ENCODE measurements at places on chromosomes 7 and 10.

- no peak for DNase-seq
These were observed 17.8 kb downstream of the SCD start for GRCh38 chr10:100364735-100365391.

DNA sequence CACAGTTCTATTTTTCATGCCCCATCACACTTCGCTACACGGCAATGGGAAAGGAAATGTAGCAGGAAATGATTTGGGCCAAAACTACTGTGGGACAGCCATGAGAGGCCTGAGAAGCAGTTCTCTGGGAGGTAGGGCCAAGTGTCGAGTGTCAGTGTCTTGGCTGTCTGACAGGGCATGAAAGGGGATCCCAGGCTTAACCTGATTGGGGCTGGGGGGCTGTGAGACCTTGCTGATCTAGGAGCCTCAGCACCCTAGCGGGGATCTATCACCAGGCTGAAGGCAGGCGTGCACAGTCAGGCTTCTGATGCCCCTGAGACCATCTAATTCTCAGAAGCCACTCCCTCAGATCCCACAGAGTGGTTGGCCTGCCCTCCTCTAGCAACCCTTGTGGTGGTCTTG is 58.2 kb upstream of the SLC25A13 start:
- no peak for DNase-seq

DNA sequence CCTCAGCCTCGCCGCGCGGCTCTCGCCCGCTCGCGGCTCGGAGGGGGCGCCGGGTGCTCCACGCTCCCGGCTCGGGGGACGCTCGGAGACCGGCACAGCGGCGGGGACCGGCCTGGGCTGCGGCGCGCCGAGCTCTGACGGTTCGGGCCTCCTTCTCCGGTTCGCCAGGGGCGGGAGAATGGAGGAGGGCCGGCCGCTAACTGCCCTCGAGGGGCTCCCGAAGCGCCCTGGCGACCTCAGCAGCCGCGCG is 232 bp upstream of the GRID1 start:
- DNase-seq, result no peak

GRCh38 chr7:128022631-128023532 is 8.4 kb downstream of the LRRC4 start:
- peak; percentile 44 for DNase-seq

DNA sequence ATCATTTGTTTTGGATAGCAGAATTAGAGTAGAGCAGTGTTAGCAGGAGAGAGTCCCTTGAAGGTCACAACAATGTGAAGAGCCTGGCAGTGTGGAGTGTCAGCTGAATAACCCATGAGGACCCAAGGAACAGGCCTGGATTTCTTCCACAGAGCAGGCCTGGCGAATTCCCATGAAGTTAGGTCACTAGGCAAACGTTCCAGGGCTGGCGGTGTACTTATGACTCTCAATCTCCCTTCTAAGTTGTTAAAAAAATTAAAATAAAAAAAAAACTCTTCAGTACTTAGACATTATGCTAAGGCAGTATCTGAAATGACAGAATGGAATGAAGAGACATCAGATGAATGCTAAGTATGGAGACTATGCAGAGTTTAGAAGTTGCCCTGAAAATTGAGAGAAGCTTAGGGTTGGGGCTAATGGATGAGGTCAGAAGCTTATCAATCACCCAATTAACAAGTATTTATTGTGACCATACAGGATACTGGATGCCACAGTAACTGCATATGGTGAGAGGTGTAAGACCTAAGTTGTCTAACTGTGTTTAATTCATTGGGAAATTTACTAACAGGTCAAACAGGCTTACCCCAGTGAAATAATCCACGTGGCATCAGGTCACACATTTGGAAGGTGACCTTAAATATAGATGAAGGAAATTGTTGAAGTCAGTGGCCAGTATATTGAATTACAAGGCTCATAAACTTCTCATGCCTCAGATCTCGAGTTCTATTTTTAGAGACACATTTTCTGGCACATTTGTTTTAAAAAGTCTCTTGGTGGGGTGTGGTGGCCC is 126.2 kb upstream of the NRP1 start:
- no peak for DNase-seq

- no peak for DNase-seq
These were observed 1.3 kb upstream of the CDK14 start for GRCh38 chr7:90594751-90595317.

- no peak for DNase-seq
These were observed 515.9 kb downstream of the GRID1 start for GRCh38 chr10:85850736-85851135.

DNA sequence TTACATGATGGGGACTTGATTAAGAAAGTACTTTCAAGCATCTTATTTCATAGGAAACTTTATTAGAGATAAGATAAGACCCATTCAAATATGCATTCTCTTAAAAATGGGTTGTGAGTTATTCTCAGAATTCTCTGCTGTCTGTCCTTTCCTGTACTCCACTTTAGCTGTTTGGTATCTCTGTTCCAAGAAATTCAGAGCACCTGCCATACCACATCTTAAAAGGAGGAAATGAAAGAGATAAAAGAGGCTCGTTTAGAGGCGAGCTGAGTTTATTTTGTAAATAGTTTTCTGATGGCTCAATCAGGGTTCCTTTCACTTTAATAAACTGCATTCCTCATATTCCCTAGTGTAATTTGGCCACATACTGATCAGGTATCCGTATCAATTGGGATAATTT is 87.2 kb downstream of the MDFIC start:
- no peak for DNase-seq

All from Kasumi-1 (cell line).